ENCODE measurements at places on chromosomes 1 and 21. TPM values are rescaled to one million over a fixed set of nuclear protein-coding genes. Genes with fewer than 3 reads are reported as not detected.
A peak's percentile ranks its signal among the peaks of the same experiment; 100 is the strongest.

- no peak overlapping the region for H3K27ac ChIP-seq
- no peak overlapping the region for H3K4me3 ChIP-seq
- H3K27me3 ChIP-seq = no peaks in the 10 kb centered on the region
- H3K36me3 ChIP-seq = no peaks in the 10 kb centered on the region
- DNase-seq = no peak
- no peaks in the 10 kb centered on the region for H3K4me1 ChIP-seq
These were observed 1.2 kb downstream of the GPR52 start for GRCh38 chr1:174448974-174449373.

CCDC30 gene
- 0.60 TPM for total RNA-seq

- no peak overlapping the region for H3K27ac ChIP-seq
- no peak overlapping the region for H3K4me3 ChIP-seq
- DNase-seq = no peak
- H3K4me1 ChIP-seq = no peaks in the 10 kb centered on the region
- H3K36me3 ChIP-seq = no peaks in the 10 kb centered on the region
These were observed 48.6 kb downstream of the TSNAX start for GRCh38 chr1:231576804-231577718.

NGF gene
- total RNA-seq = not detected

DNA sequence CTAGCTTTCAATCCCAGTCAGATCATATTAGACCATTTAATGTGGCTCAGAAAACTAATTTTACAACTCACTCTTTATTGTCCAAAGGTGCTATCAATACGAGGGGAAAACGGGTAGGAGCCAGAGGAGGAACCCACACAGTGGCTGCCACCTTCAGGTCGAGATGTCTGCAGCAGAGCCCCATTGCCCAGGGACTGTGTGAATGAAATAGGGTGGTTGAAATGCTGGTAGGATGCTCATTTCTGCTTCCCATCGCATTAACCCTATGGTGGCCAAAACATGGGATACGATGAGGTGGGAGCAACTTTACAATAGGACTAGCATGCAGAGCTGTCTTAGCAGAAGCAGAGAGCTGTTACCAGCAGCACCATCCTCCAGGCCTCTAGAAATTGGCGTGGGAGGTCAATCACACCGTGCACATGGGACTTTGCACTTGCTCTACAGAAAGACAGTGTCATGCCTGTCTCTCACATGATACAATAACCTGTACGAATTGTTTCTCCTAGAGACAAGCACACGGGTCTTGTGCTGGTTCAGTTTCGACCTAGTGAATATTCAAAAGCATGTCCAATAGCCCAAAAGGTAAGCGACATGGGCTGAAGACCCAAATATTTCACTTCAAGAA, 69.5 kb upstream of the DESI2 start:
- no peaks in the 10 kb centered on the region for H3K36me3 ChIP-seq
- H3K27ac ChIP-seq = no peak overlapping the region
- H3K4me3 ChIP-seq = no peak overlapping the region
- no peaks in the 10 kb centered on the region for H3K4me1 ChIP-seq
- no peak for DNase-seq

GRCh38 chr1:5659606-5660005, 332.6 kb downstream of the NPHP4 start:
- peaks cover 3% of the 10 kb centered on the region for H3K27me3 ChIP-seq
- H3K4me3 ChIP-seq = no peak overlapping the region
- no peak for DNase-seq
- no peaks in the 10 kb centered on the region for H3K36me3 ChIP-seq
- H3K27ac ChIP-seq = no peak overlapping the region

AIM2 gene
- total RNA-seq = 6.7 TPM

- no peak overlapping the region for H3K27ac ChIP-seq
- H3K4me1 ChIP-seq = no peaks in the 10 kb centered on the region
- H3K4me3 ChIP-seq = no peak overlapping the region
- no peak for DNase-seq
These were observed 41.5 kb downstream of the CBS start for GRCh38 chr21:43034101-43034500.

DNA sequence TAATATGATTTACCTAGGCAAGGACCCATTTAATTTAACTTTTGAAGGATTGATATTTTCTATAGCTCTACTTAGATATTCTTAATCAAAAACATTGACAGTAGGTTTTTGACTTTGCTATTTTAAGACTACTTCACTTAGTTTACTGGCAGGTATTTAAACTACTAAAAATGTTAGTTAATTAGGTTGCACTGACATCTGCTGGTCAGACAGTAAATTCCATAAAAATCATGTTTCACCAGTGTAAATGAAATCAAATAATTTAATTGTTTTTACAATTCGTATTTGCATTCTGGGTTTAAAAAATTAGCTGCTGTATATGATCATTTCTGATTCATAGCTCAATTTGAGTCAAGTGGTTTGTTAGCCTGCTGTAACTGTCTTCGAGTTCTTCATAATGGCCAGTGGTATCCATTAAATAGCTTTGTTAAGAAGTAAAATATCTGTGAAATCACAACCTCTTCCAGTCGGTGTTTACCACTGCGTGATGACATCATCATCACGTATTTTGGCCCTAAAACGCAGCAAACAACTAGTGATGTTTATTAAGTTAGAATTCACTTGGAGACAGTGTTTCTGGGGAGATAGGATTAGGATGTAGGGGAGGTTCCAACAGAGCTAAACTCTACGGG, 26.2 kb downstream of the EXTL2 start:
- no peaks in the 10 kb centered on the region for H3K27me3 ChIP-seq
- H3K36me3 ChIP-seq = no peaks in the 10 kb centered on the region
- no peaks in the 10 kb centered on the region for H3K4me1 ChIP-seq
- no peak overlapping the region for H3K4me3 ChIP-seq
- DNase-seq = no peak

SV2A gene
- total RNA-seq = 9.1 TPM

GRCh38 chr1:245153081-245153551, 1.7 kb upstream of the KIF26B start:
- peak; percentile 87 for DNase-seq
- peak overlapping the region; percentile 68 for H3K4me3 ChIP-seq
- no peak overlapping the region for H3K27ac ChIP-seq
- H3K27me3 ChIP-seq = peaks cover 62% of the 10 kb centered on the region
- peaks cover 18% of the 10 kb centered on the region for H3K4me1 ChIP-seq
- H3K36me3 ChIP-seq = no peaks in the 10 kb centered on the region

LRRC3 gene
- 1.9 TPM for total RNA-seq

GRCh38 chr1:231611851-231612250, 14.7 kb upstream of the DISC1 start:
- H3K4me3 ChIP-seq = no peak overlapping the region
- no peaks in the 10 kb centered on the region for H3K27me3 ChIP-seq
- peak; percentile 12 for DNase-seq

MIA3 gene
- 44.1 TPM for total RNA-seq

- H3K27me3 ChIP-seq = peaks cover 23% of the 10 kb centered on the region
- H3K4me1 ChIP-seq = no peaks in the 10 kb centered on the region
- H3K36me3 ChIP-seq = no peaks in the 10 kb centered on the region
- no peak overlapping the region for H3K27ac ChIP-seq
- no peak for DNase-seq
These were observed 3.9 kb downstream of the PLA2G2D start for GRCh38 chr1:20115479-20115878.

DNA sequence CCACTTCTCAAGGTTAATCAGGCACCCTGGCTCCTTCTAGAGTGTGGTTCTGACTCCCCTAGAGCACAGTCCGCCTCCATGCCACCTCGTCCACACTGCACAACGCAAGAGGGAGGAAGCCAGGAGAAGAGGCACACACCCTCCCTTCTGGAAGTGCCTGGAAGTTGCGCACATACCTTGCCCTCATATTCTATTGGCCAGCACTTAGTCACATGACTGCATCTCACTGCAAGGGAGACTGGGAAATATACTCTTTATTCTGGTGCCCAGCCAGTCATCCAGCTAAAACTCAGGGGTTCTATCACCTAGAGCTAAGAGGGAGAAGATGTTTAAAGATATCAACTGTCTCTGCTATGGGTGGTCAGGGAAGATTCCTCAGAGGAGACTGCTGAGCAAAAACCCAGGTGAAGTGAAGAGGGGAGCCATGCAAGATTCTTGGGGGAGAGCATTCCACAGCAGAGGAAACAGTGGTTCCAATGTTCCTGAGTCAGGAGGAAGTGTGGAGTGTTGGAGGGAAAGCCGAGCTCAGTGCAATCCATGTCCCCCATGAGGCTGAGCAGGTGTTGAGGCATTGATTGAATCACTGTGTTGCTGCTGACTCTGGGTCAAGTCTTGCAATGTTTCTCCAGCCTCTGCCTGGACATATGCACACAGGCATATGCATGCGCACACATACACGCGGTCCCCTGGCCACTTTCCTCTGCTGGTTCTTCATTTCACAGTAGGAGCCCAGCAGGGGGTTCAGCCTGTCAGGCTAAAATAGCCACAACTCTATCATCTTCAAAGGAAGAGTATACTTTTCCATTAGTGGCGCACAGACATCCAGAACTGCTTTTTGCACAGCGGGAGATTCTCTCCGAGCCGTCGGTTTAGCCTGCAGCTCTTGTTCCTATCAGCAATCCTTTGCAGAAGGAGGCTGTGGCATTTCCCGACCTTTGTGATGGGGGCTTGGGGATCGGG, 22.3 kb upstream of the KLHDC7A start:
- H3K27ac ChIP-seq = no peak overlapping the region
- H3K27me3 ChIP-seq = peaks cover 13% of the 10 kb centered on the region
- no peak for DNase-seq
- no peaks in the 10 kb centered on the region for H3K36me3 ChIP-seq

DNA sequence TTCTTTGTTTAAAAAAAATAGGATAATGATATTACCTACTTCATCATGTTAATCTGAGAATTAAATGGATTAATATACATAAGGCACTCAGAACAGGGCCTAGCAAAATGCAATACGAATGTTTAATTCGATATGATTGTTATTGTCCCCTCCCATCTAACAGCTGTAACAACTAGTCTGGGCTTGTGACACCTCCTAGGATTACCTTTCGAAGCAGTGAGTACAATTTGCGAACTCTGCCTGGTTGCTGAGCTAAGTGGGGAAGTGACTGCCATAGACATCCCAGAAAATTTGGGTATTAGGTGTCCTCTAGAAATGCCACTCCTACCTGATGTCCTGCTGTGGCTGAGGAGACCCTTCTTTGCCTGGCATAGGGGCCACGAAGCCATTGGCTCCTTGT, 3.0 kb downstream of the RASSF5 start:
- peaks cover 26% of the 10 kb centered on the region for H3K27me3 ChIP-seq
- H3K27ac ChIP-seq = no peak overlapping the region
- H3K36me3 ChIP-seq = no peaks in the 10 kb centered on the region
- DNase-seq = no peak
- peaks cover 23% of the 10 kb centered on the region for H3K4me1 ChIP-seq

DNA sequence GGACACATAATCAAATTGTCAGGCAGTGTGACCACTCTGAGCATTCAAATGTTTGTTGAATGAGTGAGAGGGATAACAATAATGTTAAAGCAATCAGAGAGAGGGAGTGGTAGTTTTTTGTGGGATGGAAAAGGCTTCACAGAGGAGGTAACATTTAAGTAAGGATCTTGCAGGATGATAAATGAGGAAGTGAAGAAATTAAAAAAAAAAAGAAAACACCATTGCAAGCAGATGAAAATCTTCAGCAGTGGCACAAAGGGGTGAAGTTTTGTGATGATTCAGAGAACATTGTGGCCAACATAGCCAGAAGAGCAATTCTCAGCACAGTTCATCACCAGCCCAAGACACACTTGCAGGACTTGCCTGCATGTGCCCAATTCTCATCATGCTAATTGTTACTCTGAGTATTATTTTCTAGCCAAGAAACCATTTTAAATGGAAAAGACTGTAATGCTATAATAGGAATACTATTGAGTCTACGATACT, 35.0 kb downstream of the OVGP1 start:
- no peaks in the 10 kb centered on the region for H3K36me3 ChIP-seq
- H3K27ac ChIP-seq = no peak overlapping the region
- H3K4me3 ChIP-seq = no peak overlapping the region
- H3K4me1 ChIP-seq = no peaks in the 10 kb centered on the region
- no peak for DNase-seq
- no peaks in the 10 kb centered on the region for H3K27me3 ChIP-seq

DNA sequence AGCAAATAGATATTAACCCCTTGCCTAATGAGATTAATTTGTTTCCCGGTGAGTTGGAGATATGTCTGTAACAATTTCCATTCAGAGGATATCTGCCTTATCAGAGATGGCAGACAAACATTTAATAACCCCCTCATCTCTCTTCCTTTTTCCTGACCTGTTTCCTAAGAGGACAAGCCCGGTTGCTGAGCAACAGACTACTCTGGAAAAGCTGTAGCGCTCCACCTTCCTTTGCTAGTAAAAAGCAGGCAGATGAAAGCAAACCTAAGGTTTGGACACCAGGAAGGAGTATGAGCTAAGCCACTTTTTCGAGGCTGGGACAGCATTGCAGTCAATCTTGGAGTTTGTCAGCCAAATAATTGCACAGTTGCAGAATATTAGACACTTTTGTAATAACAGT, 82.4 kb downstream of the RGS21 start:
- H3K4me3 ChIP-seq = no peak overlapping the region
- no peak for DNase-seq
- no peak overlapping the region for H3K27ac ChIP-seq
- no peaks in the 10 kb centered on the region for H3K27me3 ChIP-seq

DNA sequence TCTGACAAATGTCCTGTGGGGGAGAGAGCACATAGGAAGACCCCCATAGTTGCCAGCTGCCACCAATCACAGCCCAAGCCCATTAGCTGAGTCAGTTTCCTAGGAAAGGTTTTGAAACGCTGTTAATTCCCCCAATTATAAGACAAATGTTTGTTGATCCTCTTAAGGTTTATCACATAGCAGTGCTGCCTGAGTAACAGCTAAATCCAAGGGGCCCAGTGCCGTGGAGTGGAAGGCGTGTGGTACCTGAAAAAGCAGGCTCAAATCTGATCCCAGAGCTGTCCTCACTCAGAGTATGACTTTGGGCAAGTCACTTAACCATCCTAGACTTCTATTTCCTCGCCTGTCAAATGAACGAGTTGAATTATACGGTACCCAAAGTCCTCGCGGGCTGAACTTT, 69.5 kb downstream of the GRIK3 start:
- DNase-seq = no peak
- H3K4me3 ChIP-seq = no peak overlapping the region
- H3K27me3 ChIP-seq = peaks cover 2% of the 10 kb centered on the region
- H3K4me1 ChIP-seq = no peaks in the 10 kb centered on the region
- H3K27ac ChIP-seq = no peak overlapping the region

DNA sequence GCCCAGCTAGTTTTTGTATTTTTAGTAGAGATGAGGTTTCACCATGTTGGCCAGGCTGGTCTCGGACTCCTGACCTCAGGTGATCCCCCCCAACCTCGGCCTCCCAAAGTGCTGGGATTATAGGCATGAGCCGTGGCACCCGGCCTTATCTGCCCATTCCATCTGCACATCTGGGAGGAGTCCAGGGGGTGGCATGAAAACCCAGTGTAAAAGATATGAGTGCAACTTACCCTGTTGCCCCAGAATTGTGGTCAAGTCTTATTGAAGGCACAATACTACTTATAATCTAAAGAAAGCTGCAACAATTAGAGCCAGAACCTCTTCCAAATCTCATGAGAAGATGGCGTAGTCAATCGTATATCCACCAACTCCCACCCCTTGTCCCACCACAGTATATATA, 18.4 kb downstream of the CTXND2 start:
- no peaks in the 10 kb centered on the region for H3K36me3 ChIP-seq
- no peak for DNase-seq
- H3K27me3 ChIP-seq = no peaks in the 10 kb centered on the region
- no peak overlapping the region for H3K4me3 ChIP-seq

GRCh38 chr1:65167586-65168242, 19.7 kb downstream of the AK4 start:
- H3K4me1 ChIP-seq = peaks cover 8% of the 10 kb centered on the region
- H3K36me3 ChIP-seq = peaks cover 11% of the 10 kb centered on the region
- DNase-seq = no peak
- no peak overlapping the region for H3K27ac ChIP-seq
- H3K27me3 ChIP-seq = peaks cover 5% of the 10 kb centered on the region
- H3K4me3 ChIP-seq = no peak overlapping the region

Measured in activated CD8-positive, alpha-beta T cell treated with anti-CD3 and anti-CD28 coated beads for 36 hours (primary cell).